ENCODE measurements at places on chromosomes 5 and 9.

DNA sequence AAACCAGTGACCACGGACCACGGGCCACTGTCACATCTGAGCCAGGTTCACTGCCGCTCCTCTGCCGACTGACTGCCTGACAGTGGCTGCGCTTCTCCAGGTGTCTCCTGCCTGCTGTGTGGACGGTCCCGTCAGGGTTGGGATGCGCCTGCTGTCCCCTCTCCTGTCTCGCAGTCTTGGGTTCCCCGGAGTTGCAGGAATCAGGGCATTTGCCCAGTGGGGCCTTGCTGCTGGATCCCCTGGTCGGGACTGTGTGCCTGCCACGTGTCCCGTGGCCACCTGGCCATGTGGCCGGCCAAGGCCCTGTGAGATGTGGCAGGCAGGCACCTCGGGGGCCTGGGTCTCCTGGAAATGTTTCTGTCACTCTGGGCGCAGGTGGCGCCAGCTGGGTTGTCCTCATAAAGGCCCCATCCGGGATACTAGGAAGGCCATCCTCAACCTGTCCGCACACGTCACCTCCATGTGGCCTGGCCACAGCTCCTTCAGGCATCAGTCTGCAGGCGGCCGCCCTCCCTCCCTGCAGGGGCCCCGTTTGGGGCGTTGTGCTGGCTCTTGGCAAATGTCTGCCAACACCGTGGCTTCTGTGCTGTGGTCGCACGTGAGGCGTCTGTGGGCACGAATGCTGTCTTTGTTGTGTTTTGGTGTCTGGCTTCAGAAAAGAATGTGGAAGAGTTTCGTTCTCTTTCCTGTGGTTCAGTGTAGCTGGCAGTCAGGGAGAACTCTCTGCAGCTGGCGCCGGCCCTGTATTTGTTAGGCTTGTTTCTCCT, 6.4 kb upstream of the TOR4A start:
- DNase-seq = no peak

GRCh38 chr9:114499528-114499927, 5.7 kb downstream of the WHRN start:
- DNase-seq = no peak

GRCh38 chr9:82152181-82152580, 163.6 kb downstream of the SPATA31D1 start:
- DNase-seq = no peak

DNA sequence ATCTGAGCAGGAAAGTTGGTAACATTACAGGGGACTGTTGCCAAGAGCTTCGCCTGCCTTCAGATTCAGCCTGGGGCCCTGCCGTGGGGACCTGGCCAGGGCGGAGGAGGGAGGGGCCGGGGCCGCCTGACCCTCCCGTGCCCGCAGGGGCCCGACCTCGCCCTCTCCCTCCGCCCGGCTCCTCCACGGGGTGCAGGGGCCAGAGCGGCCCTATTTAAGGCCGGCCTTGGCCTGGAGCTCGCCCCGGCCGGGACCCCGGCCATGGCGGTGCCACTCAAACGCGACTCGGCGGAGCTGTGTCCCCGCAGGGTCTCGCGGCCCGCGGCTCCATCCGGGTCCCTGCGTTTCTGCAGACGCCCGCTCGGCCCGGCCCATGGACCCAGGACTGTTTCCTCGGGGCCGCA, 757 bp downstream of the TMEM250 start:
- DNase-seq = no peak

DNA sequence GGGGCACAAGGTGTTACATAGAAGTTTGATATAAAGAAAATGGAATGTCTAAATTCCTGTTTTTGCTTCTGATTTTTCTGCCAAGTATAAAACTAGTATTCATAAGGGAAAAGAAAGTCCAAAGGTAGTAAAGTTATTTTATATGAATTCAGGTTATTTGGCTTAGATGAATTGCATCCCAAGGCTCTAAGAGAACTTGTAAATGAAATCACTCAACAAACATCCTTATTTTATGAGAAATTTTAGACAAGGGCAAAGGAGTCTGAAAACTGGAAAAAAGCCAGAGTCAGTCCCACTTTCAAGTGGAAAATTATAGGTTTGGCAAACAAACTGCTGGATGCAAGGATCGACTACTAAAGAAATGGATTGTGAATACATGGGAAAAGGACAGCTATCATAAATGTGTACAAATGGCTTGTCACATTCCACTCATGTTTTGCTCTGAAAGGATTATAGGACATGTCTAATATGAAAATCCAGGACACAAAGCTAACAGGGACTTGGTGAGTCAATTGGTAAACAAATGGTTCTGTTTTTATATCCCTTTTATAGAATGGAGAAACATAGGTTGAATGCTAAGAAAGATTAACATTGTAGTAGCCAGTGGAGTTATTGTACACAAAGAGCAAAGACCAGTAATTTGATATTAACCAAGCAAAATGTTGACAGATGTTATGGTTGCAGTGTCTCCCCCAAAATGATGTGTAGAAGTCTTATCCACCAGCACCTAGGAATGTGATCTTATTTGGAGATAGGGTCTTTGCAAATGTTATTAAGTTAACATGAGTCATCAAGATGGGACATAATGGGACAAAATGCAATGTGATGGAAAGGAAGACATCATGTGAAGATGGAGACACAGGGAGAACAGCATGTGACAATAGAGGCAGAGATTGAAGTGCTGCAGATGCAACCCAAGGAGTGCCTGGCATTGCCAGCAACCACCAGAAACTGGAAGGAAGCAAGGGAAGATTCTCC, 495.7 kb downstream of the TLE1 start:
- DNase-seq = no peak

- no peak for DNase-seq
Observed at GRCh38 chr9:113616621-113617496, 153.3 kb downstream of the RGS3 start.

- DNase-seq = no peak
Observed at GRCh38 chr5:157182143-157182757, 1.6 kb downstream of the ITK start.

DNA sequence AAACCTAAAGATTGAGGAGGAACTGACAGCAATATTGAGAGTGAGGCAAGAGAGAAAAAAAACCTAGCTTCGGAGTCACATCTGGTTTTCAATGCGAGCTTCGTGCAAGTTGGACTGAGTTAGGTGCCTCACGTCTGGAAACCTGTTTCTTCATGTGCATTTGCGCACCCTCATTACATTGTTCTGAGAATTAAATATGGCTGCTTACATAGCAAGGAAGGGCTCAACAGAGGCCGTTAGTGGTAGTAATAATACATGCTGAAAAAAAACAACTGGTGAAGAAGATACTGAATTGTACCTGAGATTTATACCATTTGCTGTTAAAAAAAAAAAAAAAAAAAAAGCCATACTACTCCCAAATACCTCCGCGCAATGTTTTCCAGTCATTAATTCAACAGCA, 18.6 kb downstream of the DNAJA1 start:
- no peak for DNase-seq

- no peak for DNase-seq
Observed at GRCh38 chr9:134180786-134181647, 16.7 kb upstream of the RNU6ATAC start.

DNA sequence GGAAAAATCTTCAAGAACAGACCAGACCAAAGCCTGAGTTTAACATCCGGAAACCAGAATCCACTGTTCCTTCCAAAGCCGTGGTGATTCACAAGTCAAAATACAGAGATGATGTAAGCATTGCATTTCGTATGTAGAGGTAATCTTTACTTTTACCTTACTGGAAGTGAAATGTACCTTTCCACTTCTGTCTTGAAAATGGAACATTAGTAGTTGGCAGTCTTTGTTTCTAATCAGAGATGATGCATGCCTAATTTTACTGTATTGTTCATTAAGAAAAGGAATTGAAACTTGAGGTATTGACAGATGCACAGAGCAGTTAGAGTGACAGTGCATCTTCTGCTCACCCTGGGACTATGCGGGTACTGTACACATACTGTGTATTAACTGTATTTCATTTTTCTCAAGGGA, 34.6 kb downstream of the HABP4 start:
- DNase-seq = no peak

All from stimulated activated CD4-positive, alpha-beta T cell treated with anti-CD3 and anti-CD28 coated beads, Interleukin-1b, Interleukin-23, amount 100 ng/mL, for 24 hours (primary cell).